ENCODE measurements at places on chromosomes 7 and 10.

DNA sequence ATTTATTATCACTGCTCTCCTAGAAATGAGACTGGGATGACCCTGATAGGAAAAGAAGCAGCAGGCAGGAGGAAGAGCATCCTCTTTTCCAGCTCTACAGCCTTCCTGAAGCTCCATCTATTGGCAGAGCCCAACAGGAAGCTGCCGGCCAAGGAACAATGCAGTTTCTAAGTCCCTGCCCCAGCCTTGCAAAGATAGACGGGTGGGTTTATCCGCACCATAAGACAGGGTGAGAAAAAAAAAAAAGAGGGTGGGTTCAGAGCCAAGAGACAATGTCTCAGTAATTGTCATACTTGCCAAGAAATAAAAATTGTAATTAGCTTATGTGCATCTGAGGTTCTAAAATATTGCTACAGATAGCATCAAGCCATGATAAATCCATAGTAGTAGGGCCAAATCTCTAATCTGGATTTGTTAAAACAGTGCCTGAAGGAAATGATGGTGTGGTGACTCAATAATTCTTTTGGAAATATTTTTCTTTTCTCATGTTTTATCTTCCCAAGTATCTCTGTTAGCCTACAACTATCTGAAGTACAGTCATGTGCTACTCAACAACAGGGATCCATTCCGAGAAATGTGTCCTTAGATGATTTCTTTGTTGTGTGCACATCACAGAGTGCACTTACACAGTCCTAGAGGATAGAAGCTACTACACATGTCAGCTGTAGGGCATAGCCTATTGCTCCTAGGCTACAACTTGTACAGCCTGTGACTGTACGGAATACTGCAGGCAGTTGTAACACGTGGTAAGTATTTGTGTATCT lies 242.9 kb upstream of the CXCL12 start:
- no peak for DNase-seq

GRCh38 chr7:46230298-46230989 lies 309.4 kb upstream of the IGFBP3 start:
- no peak for DNase-seq

- no peak for DNase-seq
Measured at GRCh38 chr10:25682203-25682851, 251.7 kb upstream of the MYO3A start.

- DNase-seq: no peak
Measured at GRCh38 chr7:90980545-90980944, 283.7 kb upstream of the FZD1 start.

GRCh38 chr7:2873686-2874551 lies 29.8 kb upstream of the GNA12 start:
- peak; percentile 45 for DNase-seq

- no peak for DNase-seq
Measured at GRCh38 chr7:127158659-127159058, 94.1 kb downstream of the GRM8 start.

DNA sequence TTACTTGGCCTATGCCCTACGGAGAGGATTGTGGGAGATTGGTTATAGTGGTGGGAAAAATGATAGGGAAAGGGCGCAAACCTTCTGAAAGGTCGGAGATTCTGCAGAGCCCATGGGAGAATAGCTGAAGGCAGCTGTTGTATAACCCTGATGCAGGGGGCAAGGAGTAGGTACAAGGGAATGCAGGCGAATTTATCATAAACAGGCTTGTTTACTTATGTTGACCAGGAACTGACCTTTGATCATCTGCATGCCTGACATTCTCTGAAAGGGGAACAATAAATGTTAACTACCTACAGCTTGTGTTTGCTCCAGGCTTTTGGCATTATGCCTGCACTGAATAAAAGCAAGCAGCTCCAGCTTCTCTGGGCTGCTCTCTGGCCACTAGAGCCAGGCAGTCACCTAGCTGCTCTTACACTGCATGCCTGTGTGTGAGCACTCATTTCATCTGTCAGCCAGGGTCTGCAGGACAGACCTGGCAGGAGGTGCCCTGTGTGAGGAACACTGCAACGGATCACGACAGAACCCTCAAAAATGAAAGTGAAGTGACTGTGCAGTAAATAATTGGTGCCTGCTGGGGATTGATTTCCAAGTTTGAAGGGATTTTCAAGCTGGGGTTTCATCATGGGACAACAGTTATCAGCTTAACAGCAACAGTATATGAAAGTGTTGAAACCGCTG lies 31.1 kb upstream of the ABCA13 start:
- DNase-seq: no peak

DNA sequence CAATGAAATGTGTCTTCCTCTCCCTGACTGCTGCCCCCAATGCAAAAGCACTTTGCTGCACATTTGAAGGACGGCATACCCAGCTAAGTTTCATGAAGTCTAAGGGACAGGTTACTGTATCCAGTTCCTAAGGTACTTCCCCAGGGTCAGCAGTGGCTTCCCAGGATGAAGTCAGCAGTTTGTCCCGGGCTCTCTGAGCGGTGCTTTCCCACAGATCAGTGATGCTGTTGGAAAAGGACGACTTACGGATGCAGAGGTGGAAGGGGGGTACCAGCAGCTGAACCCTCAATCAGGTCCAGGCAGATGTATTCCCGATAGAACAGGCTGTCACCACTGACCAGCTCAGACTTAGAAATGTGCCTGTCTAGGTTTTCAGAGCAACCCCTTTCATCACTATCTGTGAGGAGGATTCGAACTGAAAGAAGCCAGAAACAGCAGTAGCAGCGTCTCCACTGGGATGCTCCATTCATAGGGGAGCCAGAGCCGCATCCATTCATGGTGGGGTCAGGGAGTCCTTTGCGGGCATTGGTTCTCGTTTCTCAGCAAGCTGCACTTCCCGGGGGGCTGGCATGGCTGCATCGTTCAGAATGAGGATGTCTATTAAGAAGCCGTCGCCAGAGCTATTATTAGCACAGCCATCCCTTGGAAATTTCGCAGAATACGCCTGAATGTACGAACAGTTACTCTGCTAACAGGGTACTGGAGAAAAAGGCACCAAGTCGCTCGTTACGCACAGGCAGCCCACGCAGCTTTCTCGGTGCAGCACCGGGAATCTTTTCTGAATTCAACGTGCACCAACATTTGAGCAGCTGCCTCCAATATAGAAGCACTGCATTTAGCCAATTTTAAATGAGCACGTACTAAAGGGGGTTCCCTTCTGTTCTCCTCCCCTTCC lies 303.7 kb downstream of the PRPF18 start:
- peak; percentile 20 for DNase-seq

GRCh38 chr10:91768123-91768522 lies 30.1 kb upstream of the TNKS2 start:
- DNase-seq: no peak

DNA sequence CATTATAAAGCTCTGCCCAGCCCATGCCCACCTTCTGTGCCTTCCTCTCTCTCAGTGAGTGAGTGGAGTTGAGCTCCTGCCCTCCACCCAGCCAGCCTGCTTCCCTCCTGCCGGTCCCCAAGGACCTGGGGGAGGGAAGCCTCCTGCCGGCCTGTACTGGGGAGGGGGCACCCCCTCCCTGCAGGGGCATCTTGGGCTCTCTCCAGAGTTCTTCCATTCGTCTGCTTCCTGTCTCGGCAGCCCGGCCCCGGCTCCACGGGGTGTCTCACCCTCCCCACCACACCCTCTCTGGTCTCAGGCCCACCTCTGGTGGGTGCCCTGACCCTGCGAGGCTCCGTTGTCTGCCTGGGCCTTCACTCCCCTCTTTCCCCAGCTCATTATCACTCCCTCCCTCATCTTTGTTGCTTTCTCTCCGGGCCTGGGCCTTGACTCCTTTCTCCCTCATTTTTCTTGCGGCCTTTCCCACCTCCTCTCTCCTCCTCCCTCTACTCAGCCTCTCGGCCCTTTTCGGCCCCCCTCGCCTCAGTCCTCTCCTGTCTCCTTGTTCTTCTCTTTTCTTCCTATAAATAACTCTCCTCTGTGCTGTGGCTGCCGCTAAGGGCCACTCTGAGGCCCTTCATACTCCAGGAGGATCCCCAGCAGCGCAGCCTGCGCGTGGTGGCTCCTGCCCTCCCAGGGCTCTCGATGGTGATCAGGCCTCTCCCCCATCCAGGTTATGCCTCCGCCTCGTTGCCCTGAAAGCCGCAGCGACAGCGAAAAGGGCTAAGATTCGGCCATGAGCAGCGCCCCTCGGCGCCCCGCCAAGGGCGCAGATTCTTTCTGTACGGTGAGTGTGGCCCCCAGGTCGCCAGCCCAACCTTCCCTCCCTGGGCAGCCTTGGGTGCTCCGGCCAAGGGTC lies 2.1 kb downstream of the SLC4A2 start:
- no peak for DNase-seq

GRCh38 chr10:119817991-119818888 lies 54.4 kb downstream of the MCMBP start:
- DNase-seq: no peak

GRCh38 chr10:1374511-1375345 lies 318.5 kb downstream of the WDR37 start:
- no peak for DNase-seq

DNA sequence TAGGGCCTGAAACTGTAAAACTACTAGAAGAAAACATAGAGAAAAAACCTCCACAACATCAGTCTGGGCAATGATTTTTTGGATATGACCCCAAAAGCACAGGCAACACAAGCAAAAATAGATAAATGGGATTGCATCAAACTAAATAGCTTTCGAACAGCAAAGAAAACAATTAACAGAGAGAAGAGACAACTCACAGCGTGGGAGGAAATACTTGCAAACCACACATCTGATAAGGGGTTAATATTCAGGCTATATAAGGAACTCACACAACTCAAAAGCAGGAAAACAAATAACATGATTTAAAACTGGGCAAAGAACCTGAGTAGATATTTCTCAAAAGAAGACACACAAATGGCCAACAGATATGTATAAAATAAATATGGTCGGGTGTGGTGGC lies 7.7 kb upstream of the GSTK1 start:
- DNase-seq: no peak

DNA sequence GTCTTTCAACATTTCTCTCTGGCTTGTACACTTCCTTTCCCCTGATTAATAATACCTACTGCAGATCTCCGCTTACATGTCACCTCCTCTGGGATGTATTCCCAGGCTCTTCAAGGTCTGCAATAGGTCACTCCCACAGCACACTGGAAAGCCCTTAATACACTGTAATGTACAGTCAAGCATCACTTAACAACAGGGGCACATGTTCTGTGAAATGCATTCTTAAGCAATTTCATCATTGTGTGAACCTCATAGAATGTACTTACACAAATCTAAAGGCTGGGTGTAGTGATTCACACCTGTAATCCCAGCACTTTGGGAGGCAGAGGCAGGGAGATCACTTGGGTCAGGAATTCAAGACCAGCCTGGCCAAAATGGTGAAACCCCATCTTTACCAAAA lies 1.9 kb downstream of the COX15 start:
- no peak for DNase-seq

Measured in NCI-H2171 treated with DMSO at 0.1 percent for 48 hours (cell line).